ENCODE measurements at places on chromosomes 13 and 19.

DNA sequence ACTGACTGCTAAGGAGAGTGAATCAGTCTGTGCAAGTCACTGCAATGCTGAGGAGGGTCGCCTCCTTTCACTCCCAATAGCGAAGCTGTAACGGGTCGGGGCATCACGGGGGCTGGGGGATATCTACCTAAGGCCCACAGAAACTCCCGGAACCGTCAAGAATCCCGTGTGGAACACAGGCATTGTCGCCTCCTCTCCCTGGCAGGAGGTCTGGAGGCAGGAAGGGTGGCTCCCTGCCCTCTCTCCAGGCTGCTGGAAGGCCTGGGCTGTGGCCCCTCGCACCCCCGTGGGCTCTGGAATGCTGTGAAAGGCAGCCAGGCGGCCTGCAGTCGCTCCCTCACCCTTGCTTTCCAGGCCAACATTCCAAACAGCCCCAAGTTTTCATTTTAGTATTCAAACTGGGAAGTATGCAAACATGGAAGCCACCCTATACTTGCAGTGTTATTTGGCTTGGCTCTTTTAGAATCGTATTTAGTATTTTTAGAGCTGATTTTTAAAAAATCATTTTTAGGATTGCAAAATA, 109.4 kb downstream of the CRYL1 start:
- no peak for DNase-seq

GRCh38 chr13:109381546-109382180, 404.7 kb downstream of the IRS2 start:
- no peak for DNase-seq

GRCh38 chr13:26820871-26821270, 60.3 kb upstream of the GPR12 start:
- no peak for DNase-seq

GRCh38 chr13:75399168-75399878, 82.6 kb downstream of the TBC1D4 start:
- DNase-seq, result no peak
